Motor neuron (in vitro differentiated cells): ENCODE measurements at places on chromosomes 1 and 21.
A peak's percentile ranks its signal among the peaks of the same experiment; 100 is the strongest.

DNA sequence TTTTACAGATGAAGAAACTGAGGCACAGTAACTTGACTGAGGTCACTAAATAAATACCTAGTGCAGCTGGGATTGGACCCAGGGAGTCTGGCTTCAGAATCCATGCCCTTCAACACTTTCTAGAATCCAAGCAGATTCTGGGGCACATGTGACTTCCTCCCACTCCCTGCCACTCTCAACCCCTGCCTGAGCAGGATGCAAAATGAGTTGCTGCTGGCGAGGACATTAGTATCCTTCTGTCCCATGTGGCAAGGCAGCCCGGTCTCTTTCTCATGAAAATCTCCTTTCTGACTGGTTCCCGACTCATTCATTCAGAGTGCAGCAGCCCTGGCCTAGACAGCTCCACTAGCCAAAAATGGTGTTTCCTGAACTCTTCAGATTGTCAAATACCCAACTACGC lies 28.4 kb downstream of the TNNT2 start:
- no peak for ATAC-seq

DNA sequence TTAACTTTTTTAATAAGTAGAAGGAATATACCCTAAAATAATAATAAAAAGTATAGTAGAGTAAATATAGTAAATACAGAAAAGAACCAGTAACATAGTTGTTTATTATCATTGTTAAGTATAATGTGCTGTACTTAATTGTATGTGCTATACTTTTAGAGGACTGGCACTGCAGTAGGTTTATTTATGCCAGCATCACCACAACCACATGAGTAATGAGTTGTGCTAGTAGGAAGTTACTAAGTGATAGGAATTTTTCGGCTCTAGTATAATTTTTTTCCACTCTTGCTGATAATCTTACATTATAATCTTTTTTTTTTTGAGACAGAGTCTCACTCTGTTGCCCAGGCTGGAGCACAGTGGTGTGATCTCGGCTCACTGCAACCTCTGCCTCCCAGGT lies 71.6 kb downstream of the IVNS1ABP start:
- ATAC-seq: no peak

- ATAC-seq: peak; percentile 42
Measured at GRCh38 chr1:211259638-211260126, 516 bp downstream of the RCOR3 start.

DNA sequence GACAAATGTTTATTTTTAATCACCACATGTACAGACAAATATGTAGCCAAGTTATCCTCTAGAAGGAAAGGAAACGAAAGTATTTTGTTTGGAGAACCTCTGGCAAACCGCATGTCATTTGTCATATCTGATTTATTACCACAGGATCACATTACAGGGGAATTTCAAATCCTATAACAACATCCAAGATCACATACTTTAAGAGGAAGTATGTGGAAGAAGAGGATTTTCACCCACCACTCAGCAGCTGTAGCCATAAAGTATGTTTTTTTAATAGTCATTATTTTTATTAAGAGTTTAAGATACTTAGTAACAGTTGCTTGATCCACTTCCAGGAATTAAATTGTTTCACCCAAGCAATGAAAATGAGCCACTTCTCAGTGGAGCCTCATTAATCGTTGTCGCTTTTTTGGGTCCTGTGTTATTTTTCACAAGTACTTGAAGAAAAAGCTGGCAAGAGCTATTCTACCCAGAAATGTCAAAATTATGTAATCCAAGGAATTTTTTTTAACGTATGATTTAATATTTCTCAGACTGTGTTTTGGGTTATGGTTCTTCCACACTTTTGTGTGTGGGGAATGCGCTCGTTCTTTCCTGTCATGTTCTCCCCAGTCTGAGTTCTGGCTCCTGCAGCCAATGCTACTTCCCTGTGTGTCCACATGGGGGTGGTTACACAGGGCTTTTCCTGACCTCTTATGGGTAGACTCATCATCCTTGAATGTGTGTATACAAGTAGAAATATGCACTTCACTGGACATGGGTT lies 6.9 kb downstream of the SERTAD4 start:
- peak; percentile 90 for ATAC-seq

DNA sequence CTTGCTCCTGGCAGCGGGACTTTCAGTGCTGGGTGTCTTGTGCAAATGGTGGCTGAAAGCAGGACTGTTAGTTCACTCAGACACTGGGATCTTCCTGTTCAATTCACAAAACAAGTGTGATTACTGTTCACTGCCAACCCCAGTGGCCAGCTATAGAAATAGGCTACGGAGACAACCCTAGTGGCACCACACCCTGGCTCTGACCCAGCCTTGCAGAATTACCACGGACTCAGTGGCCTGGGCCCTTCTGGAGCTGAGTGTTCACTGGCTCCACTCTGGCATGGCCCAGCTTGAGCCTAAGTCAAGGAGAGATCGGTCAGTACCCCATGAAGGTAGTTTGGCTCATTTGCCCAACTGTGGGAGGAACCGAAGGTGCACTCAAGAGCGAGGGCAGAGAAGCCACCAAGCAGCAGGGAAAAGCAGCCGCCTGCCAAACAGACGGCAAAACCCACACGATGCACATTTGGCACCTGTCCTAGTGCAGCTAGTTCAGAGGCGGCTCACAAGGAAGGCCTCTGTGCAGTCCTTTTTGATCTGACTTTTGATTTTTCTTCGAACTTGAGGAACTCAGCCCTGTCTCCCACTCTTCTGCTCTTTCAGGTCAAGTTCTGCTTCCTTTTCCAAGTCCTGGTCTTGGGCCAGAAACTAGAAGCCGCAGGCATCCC lies 5.9 kb downstream of the KIAA2013 start:
- ATAC-seq: no peak

DNA sequence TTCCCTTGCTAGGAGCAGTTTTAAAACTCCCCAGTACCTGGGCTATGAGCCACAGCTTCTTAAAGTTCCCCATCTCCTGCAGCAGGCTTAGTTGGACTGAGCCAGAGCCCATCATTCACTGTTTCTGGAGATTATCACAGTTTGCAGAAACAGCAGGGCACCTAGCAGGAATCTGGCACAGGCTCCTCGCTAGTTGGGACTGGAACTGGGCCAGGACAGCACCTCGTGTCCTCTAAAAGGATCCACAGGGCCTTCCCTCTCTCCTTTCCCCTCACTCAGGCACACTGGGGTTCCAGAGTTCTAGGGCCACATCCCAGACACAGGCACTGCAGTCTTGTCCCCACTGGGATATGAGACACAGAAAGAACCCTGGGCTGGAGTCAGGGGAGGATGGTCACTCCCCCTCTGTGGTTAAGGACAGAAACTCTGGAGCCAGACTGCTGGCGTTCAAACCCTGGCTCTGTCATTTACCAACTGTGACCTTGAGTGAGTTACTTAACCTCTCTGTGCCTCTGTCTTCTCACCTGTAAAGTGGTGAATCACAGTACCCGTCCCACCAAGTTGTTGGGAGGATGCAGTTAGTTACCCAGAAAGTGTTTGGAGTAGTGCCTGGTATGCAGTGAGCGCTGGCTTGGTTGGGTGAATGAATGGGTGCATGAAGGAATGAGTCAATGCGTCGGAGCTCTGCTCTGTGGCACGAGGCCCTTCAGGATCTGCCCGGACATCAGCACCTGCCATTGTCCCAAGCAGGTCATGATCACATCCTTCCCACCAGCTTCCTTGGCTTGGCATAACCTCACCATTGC lies 18.8 kb upstream of the ECE1 start:
- ATAC-seq: no peak

- ATAC-seq: no peak
Measured at GRCh38 chr1:25774206-25774803, 25.7 kb upstream of the SELENON start.

DNA sequence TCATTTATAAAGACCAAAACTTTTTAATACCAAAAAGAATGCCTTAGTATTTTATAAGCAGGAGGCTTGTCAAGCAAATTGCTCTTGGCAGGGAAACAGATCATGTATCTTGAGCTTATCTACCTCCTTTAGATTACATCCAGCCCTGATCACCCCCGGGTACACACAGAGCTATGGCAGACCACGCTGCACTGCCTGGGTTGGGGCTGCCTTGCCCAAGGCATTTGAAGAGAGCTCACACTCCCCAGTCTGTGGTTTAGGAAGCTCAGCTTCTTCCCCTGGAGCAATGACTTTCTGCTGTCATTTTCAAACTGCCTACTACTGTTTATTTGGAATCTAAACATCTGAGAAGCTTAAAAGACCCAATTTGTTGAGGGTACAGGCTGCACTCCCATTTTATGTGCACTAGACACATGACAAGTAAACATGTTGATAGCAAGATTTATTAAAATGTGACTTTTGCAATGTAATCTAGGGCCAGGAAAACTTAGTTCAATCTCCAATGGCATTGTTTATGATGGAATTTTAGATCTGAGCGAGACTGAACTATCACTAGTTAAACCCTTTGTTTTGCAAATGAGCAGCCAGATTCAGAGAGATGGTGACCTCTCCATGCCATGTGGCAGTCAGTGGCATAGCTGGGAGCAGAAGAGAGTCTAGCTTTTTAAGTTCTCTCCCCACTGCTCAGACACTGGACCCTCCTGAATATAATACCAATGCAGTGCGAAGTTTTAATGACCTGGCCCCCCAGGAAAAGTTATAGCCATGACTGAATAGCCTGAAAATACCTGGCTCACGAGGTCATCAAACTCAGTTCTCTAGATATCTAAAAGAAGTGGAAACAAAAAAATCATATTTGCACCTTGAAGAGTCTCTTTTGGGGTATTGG lies 214.9 kb downstream of the HLX start:
- no peak for ATAC-seq

DNA sequence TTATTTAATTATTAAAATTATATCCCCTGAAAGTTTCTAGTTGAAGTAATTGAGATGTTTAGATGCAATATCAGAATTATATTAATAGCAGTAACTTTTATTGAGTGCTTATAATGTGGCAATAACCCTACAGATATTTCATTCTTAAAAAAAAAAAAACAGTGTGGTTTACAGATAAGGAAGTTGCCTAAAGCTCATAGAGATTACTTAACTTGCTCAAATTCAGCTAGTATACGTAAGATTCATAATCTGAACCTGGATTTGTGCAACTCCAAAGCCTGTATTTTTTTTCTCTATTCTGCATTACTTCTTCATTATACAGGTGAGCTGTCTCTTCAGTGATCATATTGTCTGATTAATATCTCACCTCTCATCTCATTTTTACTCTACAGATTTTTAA lies 156.0 kb upstream of the PTBP2 start:
- no peak for ATAC-seq

DNA sequence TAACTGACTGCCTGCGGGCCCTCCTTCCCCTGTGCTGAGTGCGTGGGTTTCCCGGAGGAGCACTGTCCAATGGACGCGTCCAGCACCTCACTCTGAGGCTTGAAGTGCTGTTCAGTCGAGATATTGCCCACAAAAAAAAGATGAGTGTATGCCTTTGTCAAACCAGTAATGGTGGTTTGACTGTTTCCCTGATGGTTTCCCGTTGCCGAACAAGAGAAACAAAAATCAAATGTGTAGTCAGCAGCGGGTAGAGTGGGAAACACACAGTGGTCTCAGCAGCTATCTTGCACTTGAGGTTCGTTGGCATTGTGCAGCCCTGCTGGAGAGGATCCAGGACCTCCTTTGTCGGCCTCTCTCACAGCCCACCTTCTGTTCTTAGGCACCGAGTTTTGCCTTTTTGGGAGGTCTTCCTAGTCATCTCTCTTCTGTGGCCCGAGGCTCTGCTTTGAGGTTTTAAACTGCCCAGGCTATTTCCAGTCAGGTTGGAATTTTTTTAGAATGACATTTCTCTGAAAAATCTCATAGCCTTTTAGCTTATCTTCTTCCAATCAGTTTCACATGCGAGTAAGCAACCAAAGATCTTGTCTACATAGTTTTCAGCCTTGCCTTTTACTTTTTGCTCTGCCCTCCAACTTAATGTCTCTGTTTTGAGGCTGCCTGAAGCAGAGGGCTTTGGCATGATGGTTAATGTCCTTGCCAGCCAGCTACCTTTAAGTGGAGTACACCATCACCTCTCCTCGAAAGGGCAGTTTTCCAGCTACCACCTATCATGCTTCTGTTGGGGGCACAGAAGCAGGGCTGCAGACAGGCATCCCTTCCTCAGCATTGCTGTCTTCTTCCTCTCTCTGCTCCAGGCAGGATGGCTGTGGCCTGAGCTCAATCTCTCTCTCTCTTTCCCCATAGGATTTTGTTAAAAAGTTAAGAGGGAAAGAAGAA lies 132.3 kb downstream of the URB2 start:
- no peak for ATAC-seq

DNA sequence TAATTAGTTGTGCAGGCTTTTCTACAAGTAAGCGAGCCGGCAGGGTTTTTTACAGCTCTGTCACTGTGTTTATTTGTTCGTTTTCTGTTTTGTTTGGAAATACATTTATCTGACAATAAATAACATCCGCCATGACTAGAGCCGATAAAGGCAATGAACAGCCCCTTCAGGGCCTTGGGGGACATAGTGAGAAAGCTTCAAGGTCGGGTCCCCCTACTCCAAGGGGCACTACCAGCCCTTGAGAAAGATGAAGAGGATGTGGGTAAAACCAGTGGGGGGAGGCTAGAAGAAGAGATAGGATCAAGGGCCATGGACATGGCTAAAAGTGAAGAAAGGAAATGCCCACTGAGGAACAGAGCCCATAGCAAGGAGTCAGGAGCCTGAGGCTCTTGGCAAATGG lies 38.5 kb upstream of the CTTNBP2NL start:
- no peak for ATAC-seq
